ENCODE measurements at places on chromosomes 6 and 20.

GRCh38 chr6:158373214-158373613 is 60.9 kb downstream of the TULP4 start:
- no peak for DNase-seq

GRCh38 chr6:51559059-51559458 is 528.4 kb downstream of the PKHD1 start:
- no peak for DNase-seq

DNA sequence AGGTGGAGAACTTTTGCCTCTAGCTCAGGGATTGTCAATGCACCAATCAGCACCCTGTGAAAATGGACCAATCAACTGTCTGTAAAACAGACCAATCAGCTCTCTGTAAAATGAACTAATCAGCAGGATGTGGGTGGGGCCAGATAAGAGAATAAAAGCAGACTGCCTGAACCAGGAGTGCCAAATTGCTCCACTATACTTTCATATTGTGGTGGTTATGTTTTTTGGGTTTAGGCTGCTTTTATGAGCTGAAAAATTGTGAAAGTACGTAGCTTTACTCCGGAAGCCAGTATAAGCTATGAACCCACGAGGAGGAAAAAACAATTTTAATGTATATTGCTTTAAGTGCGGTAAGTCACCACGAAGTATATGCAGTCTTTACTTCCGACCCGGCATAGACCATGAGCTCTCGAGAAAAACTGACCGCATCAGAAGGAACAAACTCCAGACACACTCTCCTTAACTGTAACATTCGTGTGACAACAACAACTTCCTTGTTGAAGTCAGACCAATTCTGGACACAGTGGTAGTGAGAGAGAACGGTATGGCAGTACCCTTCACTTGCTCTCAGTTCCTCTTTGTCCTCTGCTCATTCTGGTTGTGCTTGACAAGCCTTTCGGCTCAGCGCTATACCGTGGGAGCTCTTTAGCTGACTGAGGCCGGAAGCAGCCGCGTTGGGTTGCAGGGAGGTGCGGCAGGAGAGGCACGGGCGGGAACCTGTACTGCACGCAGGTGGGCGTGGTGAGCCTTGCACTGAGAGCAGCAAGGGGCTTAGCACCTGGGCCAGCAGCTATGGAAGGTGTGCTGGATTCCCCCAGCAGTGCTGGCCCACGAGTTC is 81.9 kb upstream of the E2F3 start:
- no peak for DNase-seq

GRCh38 chr6:18262702-18263417 is 1.5 kb downstream of the DEK start:
- DNase-seq: no peak

DNA sequence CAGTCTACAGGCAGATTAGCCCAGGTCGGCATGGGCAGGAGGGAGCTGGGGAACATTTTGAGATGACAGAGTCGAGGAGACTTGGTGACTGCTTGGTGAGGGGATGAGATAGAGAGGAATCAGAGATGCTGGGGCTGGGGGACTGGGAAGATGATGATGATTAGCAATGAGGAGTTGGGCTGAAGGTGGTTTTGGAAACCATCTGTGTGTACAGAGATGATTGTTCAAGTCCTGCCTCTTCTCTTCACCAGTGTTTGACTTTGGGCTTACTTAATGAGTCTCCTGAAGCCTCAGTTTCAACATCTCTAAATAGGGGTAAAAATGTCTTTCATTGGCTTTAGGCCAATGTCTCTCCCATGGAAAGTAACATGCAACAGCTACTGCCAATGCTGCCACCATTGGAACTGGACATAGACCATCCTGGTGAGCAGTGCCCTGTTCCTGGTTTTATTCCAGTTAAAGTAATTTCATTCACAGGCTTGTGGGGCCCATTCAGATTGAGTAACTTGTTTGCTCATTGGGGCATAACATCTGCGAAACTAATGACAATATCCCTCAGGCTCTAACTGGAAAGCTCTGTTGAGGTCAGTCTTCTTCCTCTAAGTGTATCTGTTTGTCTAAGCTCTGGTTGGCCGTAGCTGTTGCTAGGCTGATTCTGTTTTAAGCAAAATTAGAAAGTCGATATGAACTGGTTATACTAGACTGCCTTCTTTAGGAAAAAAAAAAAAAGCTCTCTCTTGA is 99.1 kb downstream of the ARMC2 start:
- DNase-seq: no peak

- DNase-seq: peak; percentile 52
Measured at GRCh38 chr6:113122060-113122459, 735.1 kb upstream of the MARCKS start.

- peak; percentile 57 for DNase-seq
Measured at GRCh38 chr6:6221787-6222535, 98.5 kb downstream of the F13A1 start.

- no peak for DNase-seq
Measured at GRCh38 chr6:16849280-16849987, 88.2 kb upstream of the ATXN1 start.

DNA sequence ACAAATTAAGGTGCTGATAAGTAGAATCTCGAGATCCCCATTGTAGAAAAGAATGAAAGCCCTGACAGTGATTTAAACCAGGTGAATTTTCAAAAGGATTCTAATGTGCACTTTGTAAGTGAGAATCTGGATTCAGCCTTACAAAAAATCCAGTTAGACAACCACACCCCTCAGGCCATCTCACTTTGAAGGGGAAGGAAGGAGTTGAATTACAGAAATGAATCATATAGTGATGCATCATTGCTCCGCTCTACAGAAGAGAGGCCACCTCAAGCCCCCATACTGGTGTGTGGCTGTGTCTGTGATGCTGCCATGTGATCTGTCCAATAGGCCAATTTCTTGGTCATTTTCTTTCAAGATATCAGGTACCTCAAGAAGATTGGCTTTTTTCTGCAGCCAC is 85.5 kb upstream of the NT5E start:
- no peak for DNase-seq

GRCh38 chr6:140105857-140106256 is 731.4 kb upstream of the CITED2 start:
- DNase-seq: peak; percentile 29

DNA sequence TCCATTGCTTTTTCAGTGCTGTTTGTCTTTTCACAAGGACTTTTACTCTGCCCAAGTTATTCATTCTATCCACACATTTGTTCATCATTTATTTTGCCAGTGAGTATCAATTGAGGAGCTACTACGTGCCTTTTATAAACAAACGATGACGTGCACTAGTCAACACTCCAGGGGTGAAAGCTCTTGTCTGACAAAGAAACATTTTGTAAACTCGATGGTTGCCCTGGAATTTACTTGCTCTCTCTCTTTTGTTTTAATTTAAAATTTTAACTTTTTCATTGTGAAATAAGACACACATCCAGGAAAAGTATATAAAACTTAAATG is 8.3 kb upstream of the MRPS18A start:
- DNase-seq: no peak

GRCh38 chr20:50624351-50625016 is 66.9 kb downstream of the RIPOR3 start:
- DNase-seq: no peak

- no peak for DNase-seq
Measured at GRCh38 chr6:159061805-159062563, 17.2 kb upstream of the TAGAP start.

DNA sequence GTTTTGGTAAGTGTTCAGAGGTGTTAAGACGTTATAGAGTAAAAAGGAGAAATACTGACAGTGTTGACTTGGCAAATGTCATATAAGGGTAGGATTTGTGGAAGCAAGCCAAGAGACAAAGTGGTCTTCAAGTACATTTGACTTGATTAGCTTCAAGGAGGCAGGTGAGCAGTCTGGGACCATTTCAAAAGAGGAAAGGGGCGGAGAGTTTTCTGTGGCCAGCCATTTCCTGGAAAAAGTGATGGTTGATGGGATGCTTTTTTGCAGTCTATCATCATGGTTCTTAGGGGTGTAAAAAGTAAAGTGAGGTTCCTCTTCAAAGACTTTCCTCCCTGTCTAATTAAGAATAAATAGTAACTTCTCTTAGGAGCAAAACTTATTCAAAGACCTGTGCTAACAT is 28.7 kb downstream of the FKBP1A start:
- DNase-seq: no peak

- no peak for DNase-seq
Measured at GRCh38 chr20:63698739-63699465, 2.5 kb downstream of the TNFRSF6B start.

GRCh38 chr20:48425817-48426612 is 401.8 kb downstream of the PREX1 start:
- DNase-seq: no peak

GRCh38 chr20:25461786-25462545 is 54.5 kb downstream of the GINS1 start:
- DNase-seq: no peak

- DNase-seq: no peak
Measured at GRCh38 chr6:121540210-121540609, 104.8 kb downstream of the GJA1 start.

GRCh38 chr20:535958-536357 is 7.6 kb downstream of the CSNK2A1 start:
- DNase-seq: no peak

DNA sequence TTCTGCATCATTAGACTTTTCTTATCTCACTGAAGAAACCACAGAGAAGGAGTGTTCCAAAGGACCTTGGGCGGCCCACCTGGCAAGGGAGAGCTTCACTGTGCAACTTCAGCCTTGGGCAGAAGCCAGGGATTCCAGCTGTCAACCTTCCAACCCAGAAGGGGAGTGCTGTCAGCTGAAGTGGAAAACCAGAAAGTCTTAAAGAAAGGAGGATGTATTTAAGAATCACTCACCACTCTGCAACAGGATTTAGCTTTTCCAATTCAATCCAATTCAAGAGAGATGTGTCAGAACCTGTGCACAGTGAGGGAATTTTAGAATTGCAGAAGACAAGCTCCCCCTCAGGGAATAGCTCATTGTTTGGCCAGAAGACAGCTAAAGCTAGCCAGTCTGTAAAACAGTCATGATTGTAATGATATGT is 553.7 kb downstream of the CD83 start:
- DNase-seq: no peak

DNA sequence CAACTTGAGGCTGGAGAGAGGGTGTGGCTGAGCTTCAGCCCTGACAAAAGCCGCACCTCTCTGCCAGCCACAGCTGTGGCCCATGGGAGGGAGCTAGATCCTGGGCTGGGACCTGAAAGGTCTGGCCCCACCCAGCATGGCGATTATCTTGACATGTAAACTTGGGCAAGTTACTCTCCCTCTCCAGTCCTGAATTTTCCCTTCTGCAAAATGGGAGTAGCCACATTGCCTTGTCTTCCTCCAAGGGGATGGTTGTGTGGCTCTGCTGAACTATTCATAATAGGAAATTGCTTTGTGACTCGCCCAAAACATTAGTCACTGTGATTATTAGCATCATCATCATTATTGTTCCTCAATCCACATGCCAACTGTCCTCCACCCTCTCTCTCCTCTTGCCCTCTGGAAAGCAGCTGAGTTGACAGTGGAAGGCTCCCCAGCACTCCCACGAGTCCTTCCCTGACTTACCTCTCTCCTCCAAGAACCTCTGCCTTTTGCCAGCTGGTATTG is 23.0 kb upstream of the RBPJL start:
- no peak for DNase-seq

- no peak for DNase-seq
Measured at GRCh38 chr6:44561060-44561623, 173.6 kb downstream of the CDC5L start.

DNA sequence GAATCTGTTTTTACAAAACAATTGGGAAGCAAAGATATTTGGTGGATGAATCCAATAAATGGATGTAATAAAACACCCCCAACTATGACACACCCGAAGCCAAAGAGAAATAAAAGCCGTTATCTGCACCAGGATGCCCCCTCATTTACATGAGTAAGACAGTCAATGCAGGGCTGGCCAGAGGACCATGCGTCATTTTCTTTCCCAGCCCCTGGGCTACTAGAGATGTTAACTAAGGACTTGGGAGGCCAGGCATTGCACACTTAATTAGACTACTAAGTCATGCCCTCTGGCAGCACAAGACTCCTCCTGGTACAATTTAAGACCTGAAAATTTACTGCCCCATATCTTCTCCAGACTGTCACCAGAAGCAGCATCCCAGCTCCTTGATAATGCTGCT is 3.2 kb downstream of the LEMD2 start:
- DNase-seq: no peak

GRCh38 chr6:133724726-133725125 is 164.2 kb upstream of the TCF21 start:
- DNase-seq: no peak

- DNase-seq: no peak
Measured at GRCh38 chr6:155782320-155782731, 326.7 kb upstream of the NOX3 start.

DNA sequence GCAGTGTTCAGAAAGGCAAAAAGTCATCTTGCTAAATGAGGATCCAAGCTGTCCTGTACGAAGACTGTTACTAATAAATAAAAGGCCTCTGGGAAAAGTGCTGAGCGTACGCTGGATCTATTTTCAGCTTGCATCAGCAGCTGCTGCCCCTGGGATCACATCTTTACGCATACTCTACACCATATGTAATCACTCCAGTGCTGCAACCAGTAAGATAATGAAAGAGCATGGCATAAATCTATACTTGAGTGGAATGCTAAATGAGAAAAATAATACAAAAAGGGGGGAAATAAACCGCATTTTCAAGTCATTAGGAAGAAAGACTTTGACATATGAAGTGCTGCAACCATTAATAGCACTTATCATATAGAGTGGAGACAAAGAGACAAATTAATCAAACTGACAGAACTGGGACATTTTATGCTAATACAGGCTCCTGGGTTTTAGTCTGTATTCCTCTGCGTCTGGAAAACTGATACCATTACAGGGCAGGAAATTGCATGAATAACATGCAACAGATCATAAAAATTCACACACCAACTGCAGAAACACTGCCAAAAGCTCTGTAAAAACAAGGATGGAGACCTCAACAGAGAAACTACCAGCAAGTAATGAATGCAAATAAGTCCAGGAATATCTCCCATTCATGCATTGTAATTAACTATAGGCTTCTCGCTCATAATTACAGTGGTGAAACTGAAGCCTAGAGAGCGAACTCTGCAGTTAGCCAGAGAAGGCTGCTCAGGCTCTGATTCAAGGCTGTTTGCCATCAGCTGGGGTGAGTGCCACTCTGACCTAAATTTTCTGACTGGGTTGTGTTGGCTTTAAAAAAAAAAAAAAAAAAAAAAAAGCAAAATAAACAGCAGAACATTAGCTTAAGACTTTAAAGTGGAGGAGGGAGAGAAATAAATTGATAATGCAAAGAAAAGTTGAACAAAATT is 83.8 kb downstream of the GJA10 start:
- no peak for DNase-seq

DNA sequence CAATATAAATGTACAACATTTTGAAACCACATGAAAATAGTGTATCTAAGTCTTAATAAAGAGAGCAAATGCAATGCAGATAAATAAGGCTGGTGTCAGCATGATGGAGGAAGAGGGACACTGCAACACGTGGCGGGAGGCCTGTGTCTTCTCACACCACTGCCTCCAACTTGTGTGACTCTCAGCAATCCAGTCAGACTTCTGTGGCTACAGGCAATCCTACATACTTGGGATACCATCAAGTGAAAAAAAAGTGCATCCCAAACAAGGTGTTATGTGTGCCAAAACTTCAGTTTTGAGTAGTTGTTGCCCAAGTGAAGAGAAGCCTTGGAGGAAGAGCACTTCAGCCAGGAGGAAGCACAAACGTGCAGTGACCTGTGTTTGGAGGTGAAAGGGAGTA is 68.6 kb downstream of the PKIB start:
- no peak for DNase-seq

GRCh38 chr6:141165002-141165665 is 967.6 kb upstream of the GJE1 start:
- DNase-seq: no peak
